Tibial artery (tissue), 4 donors: ENCODE measurements at places on chromosomes 13 and 19.

DNA sequence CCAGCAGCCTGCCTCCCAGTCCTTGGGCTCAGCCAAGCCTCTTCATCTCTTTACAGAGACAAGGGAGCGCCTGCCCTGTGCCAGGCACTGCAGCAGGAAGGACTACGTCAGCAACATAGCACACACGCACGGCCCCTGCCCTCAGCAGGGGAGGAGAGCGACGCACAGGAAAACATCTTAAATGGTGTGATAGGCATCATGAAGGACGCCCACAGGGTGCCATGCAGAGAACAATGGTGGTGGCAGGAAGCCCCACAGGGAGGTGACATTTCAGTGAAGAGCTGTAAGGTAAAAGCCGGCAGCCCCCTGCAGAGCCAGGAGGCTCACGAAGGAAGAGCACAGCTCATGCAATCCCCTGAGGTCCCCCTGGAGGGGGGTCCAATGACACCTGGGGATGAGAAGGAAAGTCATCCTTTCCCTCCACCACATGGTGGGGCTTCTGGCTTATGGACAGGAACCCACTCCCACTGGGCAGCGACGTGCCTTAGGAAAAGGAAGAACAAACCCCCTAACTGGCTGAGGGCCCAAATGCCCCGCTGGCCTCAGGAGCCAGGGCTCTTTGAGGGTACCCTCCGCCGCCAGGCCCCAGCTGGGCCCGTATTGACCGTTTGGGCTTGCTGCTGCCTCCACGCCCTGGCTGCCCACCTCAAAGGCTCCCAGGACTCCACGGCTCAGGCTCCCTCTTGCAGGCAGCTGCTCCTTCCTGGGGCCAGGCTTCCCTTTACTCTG, 37.3 kb upstream of the C13orf42 start:
- DNase-seq, result no peak
- no peak overlapping the region for H3K27ac ChIP-seq
- H3K27me3 ChIP-seq, result no peaks in the 10 kb centered on the region

GRCh38 chr19:15330801-15331418, 1.4 kb downstream of the BRD4 start:
- H3K36me3 ChIP-seq, result no peaks in the 10 kb centered on the region
- peak overlapping the region; percentile 96 for H3K27ac ChIP-seq

- no peaks in the 10 kb centered on the region for H3K36me3 ChIP-seq
- no peak for DNase-seq
- no peak overlapping the region for H3K27ac ChIP-seq
- H3K4me3 ChIP-seq, result no peak overlapping the region
Observed at GRCh38 chr19:45234089-45234869, 10.9 kb downstream of the EXOC3L2 start.

GRCh38 chr19:29831041-29831548, 19.3 kb downstream of the CCNE1 start:
- no peak overlapping the region for H3K27ac ChIP-seq
- no peaks in the 10 kb centered on the region for H3K4me1 ChIP-seq
- no peaks in the 10 kb centered on the region for H3K36me3 ChIP-seq
- no peak overlapping the region for H3K4me3 ChIP-seq
- DNase-seq, result peak; percentile 32
- peaks cover 23% of the 10 kb centered on the region for H3K27me3 ChIP-seq

DNA sequence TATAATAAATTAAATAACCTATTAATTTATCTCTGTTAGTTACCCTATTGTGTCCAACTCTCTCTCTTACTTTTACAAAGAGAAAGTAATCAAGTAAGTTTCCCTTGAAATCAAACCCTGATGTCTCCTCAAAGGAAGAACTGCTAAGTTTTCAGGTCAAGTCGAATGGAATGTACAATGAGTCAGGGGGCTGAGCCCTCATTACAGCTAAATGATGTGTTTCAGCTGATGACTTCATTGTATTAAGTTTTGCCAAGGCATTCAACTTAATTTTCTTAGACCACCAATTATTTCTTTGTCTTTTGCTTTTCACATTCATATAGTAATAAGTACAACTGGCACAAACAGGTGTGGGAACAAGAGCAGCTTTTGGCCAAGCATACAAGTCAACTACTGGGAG, 54.7 kb upstream of the DCT start:
- no peak overlapping the region for H3K27ac ChIP-seq
- no peaks in the 10 kb centered on the region for H3K4me1 ChIP-seq
- H3K27me3 ChIP-seq, result no peaks in the 10 kb centered on the region
- H3K4me3 ChIP-seq, result no peak overlapping the region

DNA sequence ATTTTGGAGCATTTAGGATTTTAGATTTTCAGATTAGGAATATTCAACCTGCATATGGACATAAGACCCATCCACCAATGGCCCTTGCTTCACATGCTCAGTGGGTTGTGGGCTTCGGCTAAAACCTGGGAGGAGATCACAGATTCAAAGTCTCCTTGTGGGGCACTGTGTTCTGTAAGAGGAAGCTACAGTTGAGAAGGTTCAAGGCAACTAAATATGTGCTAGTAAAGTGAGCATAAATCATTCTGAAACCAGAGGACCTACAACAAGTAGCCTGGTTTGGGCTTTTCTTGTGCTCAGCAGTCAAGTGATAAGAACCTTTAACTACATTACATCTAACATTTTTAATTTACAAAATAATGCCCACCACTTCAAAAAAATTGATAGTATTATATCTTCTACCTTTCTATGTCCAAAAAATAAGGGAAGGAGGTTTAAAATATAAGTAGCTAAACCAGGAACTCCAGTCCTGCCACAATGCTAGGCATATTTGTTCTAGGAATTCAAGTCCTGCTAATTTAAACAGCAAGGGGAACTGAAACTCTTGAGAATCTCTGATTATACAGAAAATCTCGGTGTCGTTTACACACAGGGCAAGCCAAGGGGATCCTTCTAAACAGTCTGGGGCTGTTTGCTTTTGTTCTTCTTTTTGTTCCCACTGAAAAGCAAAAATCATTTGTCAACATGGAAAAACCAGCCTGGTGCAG, 36.6 kb downstream of the FOXO1 start:
- no peak overlapping the region for H3K4me3 ChIP-seq
- H3K36me3 ChIP-seq, result no peaks in the 10 kb centered on the region
- no peaks in the 10 kb centered on the region for H3K4me1 ChIP-seq

DNA sequence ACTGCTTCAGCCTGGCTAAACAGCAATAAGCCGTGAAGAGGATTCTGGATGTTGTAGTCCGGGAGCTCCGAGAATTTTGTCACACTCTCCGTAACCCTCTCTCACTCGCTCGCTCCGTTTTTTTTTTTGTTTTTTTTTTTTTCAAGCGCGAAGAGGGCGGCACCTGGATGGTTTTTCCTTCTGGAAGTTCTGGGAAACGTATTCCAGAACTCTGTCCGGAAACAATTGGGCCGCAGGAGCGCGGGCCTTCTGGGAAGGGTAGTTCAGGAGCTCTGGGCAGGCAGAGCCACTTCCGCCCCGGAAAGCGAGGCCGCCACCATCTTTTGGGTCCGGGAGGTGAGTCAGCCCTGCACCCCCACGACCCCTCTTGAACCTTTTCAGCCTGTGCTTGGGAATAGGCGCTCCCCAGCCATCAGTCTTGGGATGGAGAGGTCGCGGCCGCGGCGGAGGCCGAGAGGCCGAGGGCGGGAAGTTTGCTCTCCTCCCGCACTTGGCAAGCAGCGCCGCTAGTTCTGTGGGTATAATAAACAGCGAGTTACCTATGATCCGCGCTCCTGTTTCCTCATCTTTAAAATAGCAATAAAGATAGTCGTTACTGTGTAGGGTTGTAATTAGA, at the start of gene ZNF227:
Gene ZNF227 (plus strand): TSS at position 283 of the 616 bp plus-strand sequence. CDS start 5,261 bp downstream, outside the sequence.
- peak within 1 kb of the TSS; percentile 66 for H3K4me3 ChIP-seq
- H3K27me3 ChIP-seq, result no peaks in the 10 kb centered on the region

- H3K4me3 ChIP-seq, result no peak overlapping the region
- DNase-seq, result no peak
- H3K36me3 ChIP-seq, result no peaks in the 10 kb centered on the region
- no peaks in the 10 kb centered on the region for H3K27me3 ChIP-seq
Observed at GRCh38 chr13:79468402-79468801, 12.6 kb upstream of the NDFIP2 start.

DNA sequence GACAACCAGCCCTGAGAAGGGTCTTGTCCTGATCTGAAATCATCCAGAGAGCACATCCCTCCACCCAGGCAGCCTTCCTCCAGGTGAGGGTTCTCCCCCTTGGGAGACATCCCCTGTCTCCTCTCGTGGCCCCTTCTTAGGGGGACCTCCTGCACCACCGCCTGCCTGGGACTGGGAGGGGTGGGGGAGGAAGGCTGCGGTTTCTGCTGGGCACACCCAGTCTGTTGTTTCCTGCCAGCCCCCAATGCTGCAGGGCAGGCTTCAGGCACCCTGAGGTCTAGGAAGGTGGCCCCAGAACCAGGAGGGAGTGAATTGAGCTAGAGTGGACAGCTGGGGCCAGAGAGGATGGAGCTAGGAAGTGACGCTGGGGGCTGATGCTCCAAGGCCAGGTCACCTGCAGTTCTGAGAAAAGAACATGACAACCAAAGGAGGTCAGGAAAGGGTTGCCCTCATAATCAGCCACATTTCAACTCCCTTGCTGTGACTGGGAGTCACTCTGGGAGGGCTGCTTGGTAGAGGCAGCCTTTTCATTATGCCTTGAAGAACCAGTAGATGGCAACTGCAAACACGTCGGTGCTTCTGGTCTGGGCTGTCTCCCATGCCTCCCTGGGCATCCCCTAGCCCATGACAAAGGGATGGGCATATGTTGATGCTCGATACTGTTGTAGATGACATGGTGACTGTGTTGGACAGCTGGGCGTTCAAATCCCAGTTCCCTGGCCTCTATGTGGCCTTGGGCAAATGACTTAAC, 1.4 kb downstream of the ARHGEF18 start:
- H3K36me3 ChIP-seq, result no peaks in the 10 kb centered on the region
- H3K27ac ChIP-seq, result no peak overlapping the region
- no peak for DNase-seq
- no peaks in the 10 kb centered on the region for H3K4me1 ChIP-seq
- H3K27me3 ChIP-seq, result peaks cover 2% of the 10 kb centered on the region

GRCh38 chr19:50312967-50313811, 16.0 kb downstream of the KCNC3 start:
- H3K36me3 ChIP-seq, result no peaks in the 10 kb centered on the region
- H3K27me3 ChIP-seq, result peaks cover 2% of the 10 kb centered on the region
- no peaks in the 10 kb centered on the region for H3K4me1 ChIP-seq

GRCh38 chr13:38819053-38819452, 132.2 kb downstream of the FREM2 start:
- H3K4me3 ChIP-seq, result no peak overlapping the region
- H3K36me3 ChIP-seq, result no peaks in the 10 kb centered on the region
- H3K27me3 ChIP-seq, result no peaks in the 10 kb centered on the region
- no peak overlapping the region for H3K27ac ChIP-seq

- peaks cover 37% of the 10 kb centered on the region for H3K36me3 ChIP-seq
- no peak overlapping the region for H3K4me3 ChIP-seq
- DNase-seq, result no peak
- no peaks in the 10 kb centered on the region for H3K4me1 ChIP-seq
- H3K27me3 ChIP-seq, result no peaks in the 10 kb centered on the region
- no peak overlapping the region for H3K27ac ChIP-seq
Observed at GRCh38 chr19:18131841-18132596, 20.9 kb upstream of the PIK3R2 start.

GRCh38 chr19:38538386-38538785, 79.4 kb downstream of the MAP4K1 start:
- H3K36me3 ChIP-seq, result no peaks in the 10 kb centered on the region
- no peaks in the 10 kb centered on the region for H3K4me1 ChIP-seq
- DNase-seq, result no peak
- H3K27ac ChIP-seq, result peak overlapping the region; percentile 60

DNA sequence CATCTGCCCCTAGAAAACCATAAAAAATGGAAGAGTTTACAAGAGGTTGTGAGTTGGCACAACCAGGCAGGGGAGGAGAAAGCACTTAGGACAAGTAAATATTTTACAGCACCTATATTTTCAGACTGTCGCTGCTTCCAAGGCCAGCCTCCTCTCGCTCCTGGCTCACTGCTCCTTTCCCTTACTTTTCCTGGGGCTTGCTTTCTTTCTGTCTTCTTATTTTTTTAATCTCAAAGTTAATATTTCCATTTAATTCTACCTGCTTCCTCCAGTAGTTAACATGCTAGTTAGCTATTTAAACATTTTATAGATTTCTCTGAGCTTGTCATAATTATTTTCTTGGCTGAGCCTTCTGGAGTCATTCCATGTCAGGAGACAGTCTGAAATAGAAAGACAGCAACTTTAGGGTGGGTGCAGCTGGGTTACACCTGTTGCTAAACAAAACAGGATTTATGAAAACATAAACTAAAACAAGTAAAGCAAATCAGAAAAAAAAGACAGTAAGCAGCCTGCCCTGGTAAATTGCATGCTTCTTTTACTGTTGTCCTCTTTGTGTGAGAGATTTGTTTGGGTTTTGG, 330.1 kb downstream of the DLEU7 start:
- peak overlapping the region; percentile 43 for H3K4me3 ChIP-seq
- H3K27me3 ChIP-seq, result no peaks in the 10 kb centered on the region
- H3K36me3 ChIP-seq, result no peaks in the 10 kb centered on the region
- H3K27ac ChIP-seq, result peak overlapping the region; percentile 58
- DNase-seq, result no peak
- peaks cover 18% of the 10 kb centered on the region for H3K4me1 ChIP-seq

DNA sequence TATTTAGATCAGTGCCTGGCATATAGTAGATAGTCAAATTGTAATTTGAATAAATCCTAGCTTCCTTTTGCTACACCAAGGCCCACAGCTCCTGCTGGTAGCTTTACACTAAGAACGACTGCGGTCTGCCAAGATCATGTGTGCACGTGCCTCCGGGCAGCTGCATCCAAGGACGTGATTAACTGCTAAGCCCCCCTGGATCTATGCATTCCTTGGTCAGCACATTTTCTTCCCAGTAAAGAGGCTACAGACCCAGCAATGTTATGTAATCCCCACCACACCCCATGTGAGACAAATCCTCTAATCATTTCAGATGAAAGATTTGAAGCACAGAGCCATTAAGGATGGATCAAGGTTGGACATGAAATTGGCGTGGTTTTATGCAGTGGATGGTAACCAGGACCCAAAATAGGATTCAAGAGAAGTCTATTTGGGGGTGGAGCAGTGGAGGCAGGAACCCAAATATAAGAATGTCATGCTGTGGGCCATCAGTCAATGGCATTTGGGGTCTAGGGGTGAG, 65.2 kb upstream of the PEG3 start:
- no peak for DNase-seq
- H3K4me3 ChIP-seq, result no peak overlapping the region
- H3K27me3 ChIP-seq, result no peaks in the 10 kb centered on the region
- H3K4me1 ChIP-seq, result no peaks in the 10 kb centered on the region

DNA sequence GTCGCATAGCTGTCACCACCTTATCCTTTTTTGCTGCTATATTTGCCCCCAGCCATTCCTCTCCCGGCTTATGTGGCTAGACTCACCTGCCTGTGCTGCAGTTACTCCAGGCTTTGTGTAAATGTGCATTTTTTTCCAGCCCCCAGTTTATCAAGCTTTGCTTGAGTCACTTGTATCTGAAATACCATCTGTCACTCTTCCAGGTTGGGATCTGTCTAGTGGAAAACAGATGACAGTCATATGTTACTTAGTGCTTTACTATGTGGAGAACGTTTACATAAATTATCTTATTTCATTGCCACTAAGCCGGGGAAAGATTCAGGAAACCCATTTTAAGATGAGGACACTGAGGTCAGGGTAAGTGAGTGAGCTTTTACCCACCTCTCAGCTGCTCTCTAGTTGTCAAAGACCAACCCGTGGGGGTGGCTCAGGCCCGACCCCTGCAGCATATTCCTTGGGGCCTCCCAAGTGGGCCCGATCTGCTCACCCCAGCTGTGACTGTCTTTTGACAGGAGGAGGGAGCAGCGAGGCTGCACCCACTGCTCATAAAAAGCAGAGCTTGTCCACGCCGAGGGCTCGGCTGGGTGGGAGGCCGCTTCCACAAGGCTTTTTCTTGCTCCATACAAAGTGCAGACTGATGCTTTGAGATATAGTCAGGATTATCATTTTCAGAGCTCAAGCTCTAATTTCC, 7.2 kb downstream of the GJB2 start:
- no peaks in the 10 kb centered on the region for H3K4me1 ChIP-seq
- no peak overlapping the region for H3K4me3 ChIP-seq
- no peaks in the 10 kb centered on the region for H3K36me3 ChIP-seq
- no peak for DNase-seq
- H3K27ac ChIP-seq, result no peak overlapping the region
- no peaks in the 10 kb centered on the region for H3K27me3 ChIP-seq
